ENCODE measurements at places on chromosomes 5 and 9.

DNA sequence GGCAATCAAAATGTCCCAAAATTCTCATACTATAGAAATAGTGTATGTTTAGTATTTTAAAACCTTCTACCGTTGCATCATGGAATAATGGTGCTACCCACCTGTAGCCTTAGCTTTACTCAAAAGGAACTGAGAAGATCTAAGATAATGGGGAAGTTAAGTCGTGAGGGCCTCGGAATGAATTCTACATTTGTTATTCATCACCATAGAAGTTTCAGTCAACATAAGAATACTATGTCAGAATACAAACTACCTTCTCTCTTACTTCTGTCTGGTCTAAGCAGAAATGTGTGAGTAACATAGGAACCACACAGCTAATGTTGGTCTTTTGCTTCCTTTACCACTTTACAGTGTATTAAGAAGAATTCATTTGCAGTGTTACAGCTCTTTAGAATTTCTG is 43.2 kb downstream of the RFK start:
- DNase-seq = no peak

- no peak for DNase-seq
These were observed 266.7 kb downstream of the PJA2 start for GRCh38 chr5:109143031-109143430.

DNA sequence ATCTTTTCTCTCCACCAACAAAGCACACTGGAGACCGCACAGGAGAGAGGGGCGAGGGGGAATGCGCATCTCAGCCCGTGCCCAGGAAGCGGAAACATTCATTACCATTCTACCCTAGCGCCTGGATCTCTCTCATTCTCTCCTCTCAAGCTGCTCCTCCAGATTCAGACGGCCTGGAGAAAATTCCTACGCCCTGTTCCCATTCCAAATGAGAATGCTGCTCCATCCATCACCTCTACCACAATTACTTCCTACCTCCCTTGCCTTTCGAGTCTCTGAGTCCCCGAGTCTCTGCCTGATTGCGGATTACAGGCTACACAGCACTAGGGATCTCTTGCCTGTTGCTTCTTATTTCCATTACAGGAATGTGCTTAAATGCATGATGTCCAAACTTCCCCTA is 6.7 kb downstream of the DDX31 start:
- no peak for DNase-seq

GRCh38 chr5:154498994-154499393 is 21.0 kb upstream of the HAND1 start:
- no peak for DNase-seq

- DNase-seq = no peak
These were observed 2.3 kb upstream of the FBXW11 start for GRCh38 chr5:172008689-172009141.

GRCh38 chr5:143986516-143987212 is 174.7 kb downstream of the HMHB1 start:
- no peak for DNase-seq

DNA sequence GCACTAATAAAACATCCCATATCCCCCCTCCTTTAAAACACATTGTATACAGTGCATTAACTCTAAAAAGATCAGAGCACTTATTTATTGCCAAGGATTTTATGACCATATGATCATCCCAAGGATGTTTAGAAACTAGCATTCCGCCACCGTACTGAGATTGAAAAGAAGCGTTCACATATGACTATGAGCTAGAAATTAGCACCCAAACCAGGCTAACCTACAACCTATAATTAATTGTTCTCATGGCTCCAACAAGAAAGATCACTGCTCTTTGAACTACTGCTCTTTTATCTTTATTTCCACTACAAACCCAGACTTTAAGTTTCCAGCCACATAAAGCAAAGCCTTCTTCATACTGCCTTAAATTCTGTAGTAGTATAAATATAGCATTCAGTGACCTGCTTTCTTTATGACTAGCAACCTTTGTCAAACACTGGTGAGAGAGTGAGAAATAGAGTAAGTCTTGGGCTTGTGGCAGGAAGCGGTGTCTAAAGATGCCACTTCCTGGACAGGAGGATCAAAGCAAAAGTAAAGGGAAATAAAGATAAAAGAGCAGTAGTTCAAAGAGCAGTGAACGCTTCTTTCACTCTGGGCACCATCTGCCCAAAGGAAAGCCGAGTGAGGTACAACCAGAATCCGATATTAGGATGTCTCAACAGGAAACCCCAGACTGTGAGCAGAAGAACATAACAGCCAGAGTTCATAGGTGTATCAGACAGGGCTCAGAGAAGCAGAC is 151.1 kb upstream of the ERCC6L2 start:
- DNase-seq = no peak

DNA sequence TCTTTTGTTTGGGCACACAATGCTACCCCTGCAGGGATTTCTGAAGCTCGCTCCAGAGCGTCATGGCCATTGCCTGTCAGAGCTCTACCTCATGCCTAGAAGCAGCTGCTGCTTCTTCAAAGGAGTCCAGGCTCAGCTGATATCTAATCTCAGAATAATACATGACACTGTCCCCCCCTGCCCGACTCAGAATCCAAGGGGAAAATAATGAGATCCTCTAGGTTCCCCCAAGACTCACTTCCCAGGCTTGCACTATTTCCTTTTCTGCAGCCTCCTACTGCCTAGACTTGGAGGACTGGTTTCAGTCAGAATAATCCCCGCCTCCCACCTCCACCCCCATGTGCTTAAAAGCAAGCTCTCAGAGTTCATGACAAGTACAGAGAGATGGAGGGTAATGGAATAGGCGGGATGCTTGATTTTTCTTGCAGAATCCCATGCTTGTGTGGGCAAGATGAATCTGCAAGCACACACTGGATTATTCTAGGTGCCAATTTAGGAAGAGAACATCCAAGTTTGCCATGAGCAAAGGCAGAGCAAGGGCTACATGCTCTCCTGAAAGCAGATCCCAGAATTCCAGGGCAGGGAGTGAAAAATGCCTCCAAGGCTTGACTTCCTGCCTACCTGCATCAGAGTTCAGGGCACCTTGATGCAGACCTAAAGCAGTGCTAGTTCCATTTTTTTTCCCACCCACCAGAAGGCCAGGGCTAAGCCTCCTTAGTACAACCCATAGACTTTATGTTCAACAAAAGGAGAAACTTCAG is 97.4 kb upstream of the IFNK start:
- no peak for DNase-seq

All from right atrium auricular region (tissue), 2 donors.